ENCODE measurements at places on chromosomes 12 and 14.

GRCh38 chr14:104215706-104216334, 77.4 kb downstream of the KIF26A start:
- no peak for DNase-seq

- DNase-seq, result peak; percentile 67
Observed at GRCh38 chr14:92680781-92681650, 67.4 kb downstream of the LGMN start.

GRCh38 chr12:111409403-111409779, 3.7 kb downstream of the SH2B3 start:
- peak; percentile 46 for DNase-seq

GRCh38 chr14:71062581-71063303, 155.5 kb downstream of the PCNX1 start:
- DNase-seq, result peak; percentile 46

GRCh38 chr12:40001406-40001805, 104.5 kb downstream of the SLC2A13 start:
- no peak for DNase-seq

GRCh38 chr14:100416081-100416680, 93.0 kb downstream of the SLC25A47 start:
- DNase-seq, result no peak

DNA sequence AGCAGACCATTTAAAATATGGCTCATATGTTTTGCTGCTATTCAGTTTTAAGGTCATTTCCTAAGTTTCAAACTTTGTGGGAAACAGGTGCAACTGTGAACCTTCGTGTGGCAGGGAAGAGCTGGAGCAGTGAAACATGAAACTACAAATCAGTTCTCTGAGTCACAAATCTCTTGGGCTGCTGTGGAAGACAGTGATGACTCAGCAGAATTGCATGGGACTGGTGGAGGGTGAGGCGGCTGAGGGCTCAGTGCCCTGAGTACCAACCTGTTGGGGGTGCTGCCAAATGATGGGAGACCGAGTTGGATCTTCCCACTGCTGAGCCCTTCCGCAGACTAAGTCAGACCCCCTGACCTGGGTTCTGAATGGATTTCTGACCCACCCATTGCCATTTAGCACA, 8.4 kb upstream of the CALM1 start:
- peak; percentile 74 for DNase-seq

DNA sequence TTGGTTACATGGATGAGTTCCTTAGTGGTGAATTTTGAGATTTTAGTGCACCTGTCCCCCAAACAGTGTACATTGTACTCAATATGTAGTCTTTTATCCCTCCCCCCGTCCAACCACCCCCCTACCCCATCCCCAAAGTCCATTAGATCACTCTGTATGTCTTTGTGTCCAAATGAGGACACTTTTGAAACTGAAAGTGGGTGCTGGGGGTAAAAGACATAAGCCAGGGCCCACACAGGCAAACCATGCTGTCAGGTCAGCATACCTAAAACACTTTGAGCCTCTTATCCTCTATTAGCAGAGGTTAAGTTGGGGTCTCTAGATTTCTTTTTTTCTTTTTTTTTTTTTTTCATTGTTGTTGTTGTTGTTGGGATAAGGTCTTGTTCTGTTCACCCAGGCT, 31.3 kb upstream of the KICS2 start:
- DNase-seq, result no peak

- no peak for DNase-seq
Observed at GRCh38 chr14:95191445-95192199, 34.3 kb upstream of the DICER1 start.

- no peak for DNase-seq
Observed at GRCh38 chr12:95105540-95105939, 32.1 kb upstream of the NR2C1 start.

DNA sequence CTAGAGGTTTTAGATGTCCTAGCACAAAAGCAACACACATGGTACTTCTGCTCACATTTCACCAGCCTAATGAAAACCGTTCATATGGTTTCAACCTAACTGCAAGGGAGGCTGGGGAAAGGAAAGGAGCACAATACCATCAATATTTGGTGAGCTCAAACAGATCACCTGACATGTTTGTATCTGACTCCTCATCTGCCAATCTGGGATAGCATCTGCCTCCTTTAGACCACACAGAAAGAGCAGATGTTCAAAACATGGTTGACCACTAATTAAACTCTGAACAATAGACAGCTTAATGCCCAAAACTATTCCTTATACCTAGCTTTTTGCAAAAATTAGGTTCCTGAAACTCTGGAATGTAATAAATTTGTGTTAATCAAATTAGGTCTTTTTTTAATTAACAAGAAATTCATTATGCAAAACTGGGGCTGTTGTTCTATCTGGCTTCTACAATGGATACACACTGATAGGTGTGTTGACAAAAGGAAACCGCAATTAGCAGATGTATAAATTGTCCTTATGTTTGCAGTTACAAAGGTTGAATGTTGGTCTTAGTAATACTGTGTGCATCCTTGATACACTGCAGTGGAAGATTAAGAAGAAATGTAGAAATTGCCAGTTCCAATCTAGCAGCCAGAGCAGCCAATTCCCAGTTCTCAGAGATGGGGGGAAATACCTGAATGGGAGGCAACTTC, 89.3 kb downstream of the DUSP6 start:
- no peak for DNase-seq

- peak; percentile 46 for DNase-seq
Observed at GRCh38 chr12:122190842-122191668, 8.1 kb downstream of the LRRC43 start.

DNA sequence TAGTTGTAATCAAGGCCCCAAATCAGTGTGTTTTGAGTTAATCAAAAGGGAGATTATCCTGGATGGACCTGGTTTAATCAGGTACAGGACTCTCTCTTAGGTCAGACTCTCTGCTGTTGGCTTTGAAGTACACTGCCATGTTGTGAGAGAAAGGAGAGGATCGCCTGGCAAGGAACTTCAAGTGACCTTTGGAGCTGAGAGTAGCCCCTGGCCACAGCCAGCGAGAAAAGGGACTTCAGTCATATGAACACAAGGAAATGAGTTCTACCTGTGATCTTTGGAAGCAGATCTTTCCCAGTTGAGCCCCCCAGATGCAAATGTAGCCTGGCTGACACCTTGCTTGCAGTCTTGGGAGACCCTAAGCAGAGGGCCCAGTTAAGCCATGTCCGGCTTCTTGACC, 68.3 kb upstream of the CPM start:
- DNase-seq, result no peak

- no peak for DNase-seq
Observed at GRCh38 chr12:123050913-123051312, 70.4 kb downstream of the ARL6IP4 start.

DNA sequence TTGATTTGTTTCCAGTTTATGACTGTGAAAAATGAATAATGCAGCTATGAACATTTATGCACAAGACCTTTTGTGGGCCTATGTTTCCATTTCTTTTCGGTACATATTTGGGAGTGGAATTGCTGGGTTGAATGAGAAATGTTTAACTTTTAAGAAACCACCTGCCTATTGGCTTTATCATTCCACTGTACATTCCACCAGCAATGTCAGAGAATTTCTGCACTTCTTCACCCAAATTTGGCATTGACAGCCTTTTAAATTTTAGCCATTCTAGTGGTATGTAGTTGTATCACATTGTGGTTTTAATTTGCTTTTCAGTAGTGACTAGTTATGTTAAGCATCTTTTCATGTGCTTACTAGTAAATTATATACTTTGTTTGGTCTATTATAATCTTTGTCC, 317.0 kb upstream of the TMTC1 start:
- peak; percentile 6 for DNase-seq

DNA sequence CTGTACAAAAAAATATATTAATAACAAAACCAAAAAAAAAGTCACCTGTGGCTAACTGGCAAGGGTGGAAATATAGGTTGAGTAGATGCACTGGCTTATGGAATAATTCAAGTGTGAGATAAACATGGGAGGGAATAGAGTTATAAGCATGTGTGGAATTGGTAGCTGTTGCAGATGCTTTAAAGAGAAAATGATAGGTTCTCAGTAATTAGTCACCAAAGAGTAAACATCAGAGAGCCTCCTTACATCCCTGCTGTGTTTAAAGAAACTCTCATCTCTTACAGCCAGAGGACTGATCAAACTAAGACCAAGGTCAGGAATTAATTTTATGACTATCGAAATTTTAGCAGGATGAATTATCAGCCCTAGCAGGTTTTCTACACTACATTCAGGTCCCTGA, 70.5 kb downstream of the EGLN3 start:
- DNase-seq, result no peak

- DNase-seq, result peak; percentile 40
Observed at GRCh38 chr14:54652605-54653052, 85.7 kb downstream of the SAMD4A start.

GRCh38 chr12:62438098-62438692, 28.4 kb upstream of the MON2 start:
- peak; percentile 44 for DNase-seq

- DNase-seq, result no peak
Observed at GRCh38 chr12:108587826-108588225, 10.1 kb downstream of the TMEM119 start.

- no peak for DNase-seq
Observed at GRCh38 chr12:105223884-105224283, 12.1 kb downstream of the APPL2 start.

- peak; percentile 18 for DNase-seq
Observed at GRCh38 chr12:75587340-75588106, 76.1 kb upstream of the KRR1 start.

DNA sequence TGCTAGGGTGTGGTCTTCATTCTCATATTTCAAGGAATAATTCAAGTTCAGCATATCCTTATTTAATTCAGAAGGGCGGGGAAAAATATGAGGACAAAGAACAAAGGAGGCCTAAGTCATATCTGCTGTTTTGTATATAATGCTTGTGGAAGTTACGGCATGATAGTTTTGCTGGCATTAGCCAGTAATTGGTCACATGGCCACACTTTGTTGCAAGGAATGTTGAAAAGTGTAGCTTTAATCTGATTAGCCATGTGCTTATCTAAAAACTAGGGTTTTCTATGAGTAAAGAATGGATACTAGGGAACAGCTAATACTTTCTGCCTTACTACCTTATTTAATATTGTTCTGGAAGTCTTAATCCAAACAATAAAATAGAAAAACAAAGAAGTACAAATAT, 34.4 kb upstream of the E2F7 start:
- DNase-seq, result no peak

GRCh38 chr14:99604766-99605298, 825 bp upstream of the CCDC85C start:
- DNase-seq, result peak; percentile 20

- no peak for DNase-seq
Observed at GRCh38 chr12:5072311-5072710, 28.6 kb downstream of the KCNA5 start.

DNA sequence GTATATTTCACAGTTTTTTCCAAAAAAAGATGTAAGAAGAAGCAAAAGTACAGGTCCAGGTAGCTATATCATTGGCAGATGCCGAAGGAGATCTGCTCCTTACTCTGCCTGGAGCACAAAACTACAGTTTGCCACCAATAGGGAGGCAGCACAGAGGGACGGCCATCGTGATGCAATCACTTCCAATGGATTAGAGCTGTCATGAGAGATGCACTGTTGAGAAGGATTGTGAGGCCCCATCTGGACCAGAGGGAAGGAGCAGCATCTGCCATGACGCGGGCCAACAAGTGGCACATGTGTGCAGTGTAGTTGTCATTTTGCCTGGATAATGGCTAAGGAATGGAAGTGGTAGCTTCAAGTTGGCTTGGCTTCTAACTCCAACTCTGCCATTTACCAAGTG, 318.8 kb upstream of the FKBP4 start:
- DNase-seq, result no peak

GRCh38 chr14:24465368-24465767, 22.8 kb upstream of the SDR39U1 start:
- DNase-seq, result no peak

- no peak for DNase-seq
Observed at GRCh38 chr12:12608557-12608957, 3.1 kb upstream of the CREBL2 start.

GRCh38 chr12:129606239-129606638, 297.6 kb downstream of the TMEM132D start:
- no peak for DNase-seq

GRCh38 chr14:67566908-67567307, 33.2 kb downstream of the PIGH start:
- no peak for DNase-seq

DNA sequence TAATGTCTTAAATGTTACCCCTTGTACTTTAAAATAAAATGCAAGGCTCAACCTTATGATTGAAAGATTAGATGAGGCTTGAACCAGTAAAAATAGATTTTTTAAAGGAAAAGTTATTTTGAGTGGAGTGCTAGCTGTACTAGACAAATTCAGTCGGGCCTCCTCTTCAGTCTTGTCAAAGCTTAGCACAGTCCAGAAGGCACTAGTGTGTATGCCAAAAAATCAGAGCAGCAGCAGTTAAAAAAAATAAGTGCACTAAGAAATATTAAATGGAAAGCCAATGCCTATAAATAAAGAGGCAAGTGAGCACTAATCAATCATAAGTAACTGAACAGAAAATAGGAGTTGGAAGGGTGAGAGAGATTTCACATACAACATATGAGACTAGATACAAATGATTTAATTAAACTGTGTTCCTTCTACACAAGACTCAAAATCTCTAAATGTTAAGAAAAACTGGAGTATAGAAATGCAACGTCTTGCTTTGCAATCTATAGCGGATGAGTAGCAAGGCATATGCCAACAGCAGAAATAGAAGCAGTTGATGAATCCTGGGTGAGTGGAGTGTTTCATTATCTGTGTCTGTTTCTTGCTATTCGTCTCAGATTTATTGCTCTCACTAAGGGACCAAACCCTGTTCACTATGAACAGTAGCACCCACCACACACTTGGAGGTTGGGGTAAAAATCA, 172.1 kb downstream of the ETNK1 start:
- DNase-seq, result no peak

- DNase-seq, result no peak
Observed at GRCh38 chr14:84421621-84422020, 1108.3 kb upstream of the FLRT2 start.

GRCh38 chr12:96424601-96425000, 24.4 kb upstream of the CDK17 start:
- DNase-seq, result peak; percentile 65

DNA sequence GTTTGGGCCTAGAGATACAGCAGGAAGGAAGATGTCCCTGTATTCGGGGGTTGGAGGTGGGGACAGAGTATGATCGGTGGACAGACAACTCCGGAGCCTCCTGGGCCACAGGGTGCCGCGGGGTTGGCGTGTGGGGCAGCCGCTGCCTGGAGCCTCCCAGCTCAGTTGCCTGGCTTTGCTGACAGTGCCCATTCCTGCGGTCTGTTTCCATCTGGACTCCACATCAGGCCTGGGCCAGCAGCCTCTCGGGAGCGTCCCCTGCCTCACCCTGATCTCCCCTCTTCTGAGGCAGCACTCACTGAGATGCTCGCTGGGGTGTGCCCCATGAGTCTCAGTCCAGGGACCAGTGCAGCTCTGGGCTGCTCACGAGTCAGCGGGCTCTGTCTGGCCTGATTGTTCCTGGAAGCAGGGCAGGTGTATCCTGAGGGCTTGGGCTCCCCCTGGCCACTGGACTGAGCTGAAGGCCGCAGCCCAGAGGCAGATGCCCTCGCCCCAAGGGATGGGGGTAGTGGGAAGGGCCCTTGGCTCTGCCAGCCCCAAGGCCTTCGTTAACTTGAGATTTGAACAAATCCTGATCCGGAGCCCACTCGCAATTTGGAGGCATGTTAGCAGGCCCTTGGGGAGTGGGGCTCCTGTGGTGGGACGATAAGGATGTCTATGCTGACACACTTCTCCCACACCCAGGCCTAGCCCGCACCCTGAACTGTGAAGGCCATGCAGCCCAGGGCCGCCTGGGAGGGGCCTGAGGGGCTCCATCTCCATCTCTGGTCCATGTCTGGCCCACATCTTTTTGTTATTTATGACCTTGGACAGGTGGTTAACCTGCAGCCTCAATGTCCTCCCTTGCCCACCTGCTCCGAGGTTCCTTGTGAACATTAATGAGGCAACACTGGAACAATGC, 7.5 kb downstream of the HIP1R start:
- DNase-seq, result no peak

- DNase-seq, result peak; percentile 15
Observed at GRCh38 chr12:12874029-12874428, 17.3 kb upstream of the GPRC5A start.
